Stimulated activated CD4-positive, alpha-beta T cell treated with anti-CD3 and anti-CD28 coated beads, Interleukin-2, amount 100 ng/mL, for 24 hours (primary cell): ENCODE measurements at places on chromosomes 5 and 9.

DNA sequence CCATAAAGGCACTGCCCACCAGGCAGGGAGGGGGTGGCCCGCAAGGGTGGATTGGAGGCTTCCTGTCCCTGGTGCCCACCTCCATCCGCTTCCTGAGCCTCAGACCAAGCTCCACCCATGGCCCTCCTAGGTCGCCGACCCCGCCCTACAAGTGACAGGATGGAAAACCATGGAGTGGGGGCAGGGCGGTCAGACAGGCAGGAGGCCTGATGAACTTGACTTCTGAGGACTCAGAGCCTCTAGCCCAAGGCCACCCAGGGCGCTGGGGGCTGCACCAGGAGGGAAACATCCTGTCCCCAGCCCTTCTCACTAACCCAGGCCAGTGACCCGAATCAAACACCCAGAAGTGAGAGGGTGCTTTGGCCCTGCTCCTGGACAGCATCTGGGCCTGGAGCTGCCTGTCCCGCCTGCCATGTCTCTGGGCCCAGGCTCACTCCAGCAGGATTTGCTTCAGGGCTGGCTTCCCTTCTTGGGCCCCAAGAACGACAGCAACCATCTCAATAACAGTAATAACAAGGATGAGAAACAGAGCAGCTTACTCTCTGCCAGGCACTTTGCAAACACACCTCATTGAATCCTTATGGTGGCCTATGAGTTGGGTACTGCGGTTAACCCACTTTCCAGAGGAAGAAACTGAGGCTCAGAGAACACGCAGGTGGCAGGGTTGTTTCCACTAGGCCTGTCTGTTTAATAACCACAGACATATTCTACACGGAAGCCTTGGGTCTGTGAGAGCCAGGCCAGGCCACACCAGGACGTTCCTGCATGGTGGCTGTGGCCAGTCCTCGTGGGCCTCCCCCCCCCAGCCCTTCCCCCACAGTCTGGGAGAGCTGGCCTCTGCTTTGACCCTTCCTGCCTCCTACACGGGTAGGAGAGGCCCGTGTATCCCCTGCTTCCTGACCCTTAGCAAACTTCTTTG, 4.4 kb upstream of the ST6GALNAC6 start:
- peak; percentile 80 for DNase-seq

DNA sequence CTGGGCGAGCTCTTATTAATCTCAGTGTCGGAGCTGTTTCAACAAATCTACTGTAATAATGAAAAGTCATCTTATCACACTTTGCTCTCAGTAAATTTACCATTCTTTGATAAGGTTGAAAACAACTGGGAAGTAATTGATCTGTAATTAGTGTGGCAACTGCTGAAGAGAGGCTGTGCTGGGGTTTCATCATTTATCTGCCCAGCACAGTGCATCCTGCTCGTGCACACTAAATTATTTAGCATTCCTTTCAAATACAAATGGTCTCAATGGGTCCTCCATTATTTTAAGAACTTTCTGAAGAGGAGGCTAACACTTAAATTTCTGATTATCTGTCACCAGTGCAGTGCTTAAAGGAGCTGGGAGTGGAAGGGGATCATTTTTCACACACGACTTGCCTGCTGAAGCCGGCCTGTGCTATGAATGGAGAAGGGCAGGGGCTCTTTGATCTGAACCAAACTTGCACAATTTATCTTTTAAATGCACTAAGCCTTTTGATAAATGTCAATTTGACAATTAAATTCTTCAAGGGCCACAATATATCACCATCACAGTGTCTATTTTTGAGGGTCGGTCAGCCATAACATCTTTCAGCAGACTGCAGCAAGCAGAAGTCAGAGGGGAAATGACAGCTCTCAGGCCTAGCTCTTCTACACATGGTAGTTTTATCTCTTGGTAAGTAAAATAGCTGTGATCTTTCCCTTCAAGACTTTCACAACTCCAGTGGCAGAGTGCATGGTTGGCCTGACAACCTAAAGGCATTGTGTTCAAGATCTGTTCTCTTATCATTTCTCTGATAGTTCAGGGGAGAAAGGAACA, 106.4 kb upstream of the EFNA5 start:
- DNase-seq: no peak

GRCh38 chr5:1437226-1437829, 7.9 kb downstream of the SLC6A3 start:
- no peak for DNase-seq

GRCh38 chr9:134099123-134099761, 31.4 kb upstream of the BRD3 start:
- DNase-seq: peak; percentile 58

GRCh38 chr9:22041344-22041743, 32.2 kb upstream of the CDKN2B start:
- DNase-seq: no peak

DNA sequence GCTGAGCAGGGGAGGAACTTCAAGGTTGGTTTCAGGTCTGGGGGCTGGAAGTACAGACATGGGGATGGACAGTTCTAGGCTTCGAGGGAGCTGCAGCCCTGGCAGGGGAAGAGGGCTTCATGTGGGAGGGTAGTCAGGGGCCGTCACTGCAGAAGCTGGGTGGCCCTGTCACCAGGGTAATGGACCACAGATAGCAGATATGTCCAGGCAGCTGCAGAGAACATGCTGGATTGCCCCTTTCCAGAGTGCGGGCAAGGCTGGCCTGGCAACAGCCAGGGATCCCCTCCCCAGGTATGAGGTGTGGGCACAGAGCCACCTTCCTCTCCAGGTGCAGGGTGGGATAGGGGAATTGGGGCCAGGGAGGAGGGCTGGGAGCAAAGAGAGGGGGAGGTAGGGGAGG, 206.5 kb downstream of the GADD45G start:
- peak; percentile 8 for DNase-seq
